ENCODE measurements at places on chromosomes 6 and 20.

- DNase-seq = no peak
These were observed 69.7 kb upstream of the SIRPA start for GRCh38 chr20:1825507-1825906.

GRCh38 chr20:61516346-61517208 is 264.5 kb downstream of the CDH4 start:
- no peak for DNase-seq

GRCh38 chr6:136466777-136467176 is 83.4 kb downstream of the MAP7 start:
- DNase-seq = peak; percentile 77

DNA sequence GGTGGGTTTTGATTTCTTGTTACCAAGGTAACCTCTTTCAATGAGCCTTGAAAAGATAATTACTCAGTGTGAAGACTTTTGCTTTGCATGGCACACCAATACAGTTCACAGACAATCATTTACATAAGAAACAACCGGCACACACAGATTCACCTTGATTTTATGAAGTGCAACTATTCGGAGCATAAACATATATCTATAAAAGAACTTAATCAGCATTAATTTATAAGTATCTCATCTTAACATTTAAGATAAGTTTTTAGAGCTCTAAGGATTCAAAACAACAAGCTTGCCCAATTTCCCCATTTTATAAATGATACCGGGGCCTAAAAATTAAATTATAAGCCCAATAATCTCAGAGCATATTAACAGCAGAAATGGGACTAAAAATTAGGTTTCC is 85.9 kb upstream of the PCSK2 start:
- DNase-seq = no peak

GRCh38 chr20:62367633-62368391 is 700 bp upstream of the LAMA5 start:
- DNase-seq = peak; percentile 51

DNA sequence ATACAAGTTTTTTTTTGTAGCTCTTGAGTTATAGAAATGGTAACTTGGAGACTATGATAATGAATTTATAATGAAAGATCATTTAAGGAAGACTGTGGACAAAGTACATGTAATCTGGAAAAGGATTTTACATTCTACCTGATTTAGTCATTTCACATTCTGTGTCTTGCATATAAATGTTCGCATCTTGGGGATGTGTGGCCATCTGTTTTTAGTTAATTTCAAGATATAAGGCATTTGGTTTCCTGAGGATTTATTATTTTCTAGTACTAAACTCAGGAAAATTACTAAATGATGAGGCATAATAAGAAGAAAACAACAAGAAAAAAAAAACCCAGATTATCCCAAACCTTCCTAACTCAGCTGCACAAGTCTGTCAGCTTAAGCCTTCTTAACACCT is 112.7 kb upstream of the PRL start:
- no peak for DNase-seq

- no peak for DNase-seq
These were observed 60.6 kb upstream of the MRPS10 start for GRCh38 chr6:42278131-42278853.

DNA sequence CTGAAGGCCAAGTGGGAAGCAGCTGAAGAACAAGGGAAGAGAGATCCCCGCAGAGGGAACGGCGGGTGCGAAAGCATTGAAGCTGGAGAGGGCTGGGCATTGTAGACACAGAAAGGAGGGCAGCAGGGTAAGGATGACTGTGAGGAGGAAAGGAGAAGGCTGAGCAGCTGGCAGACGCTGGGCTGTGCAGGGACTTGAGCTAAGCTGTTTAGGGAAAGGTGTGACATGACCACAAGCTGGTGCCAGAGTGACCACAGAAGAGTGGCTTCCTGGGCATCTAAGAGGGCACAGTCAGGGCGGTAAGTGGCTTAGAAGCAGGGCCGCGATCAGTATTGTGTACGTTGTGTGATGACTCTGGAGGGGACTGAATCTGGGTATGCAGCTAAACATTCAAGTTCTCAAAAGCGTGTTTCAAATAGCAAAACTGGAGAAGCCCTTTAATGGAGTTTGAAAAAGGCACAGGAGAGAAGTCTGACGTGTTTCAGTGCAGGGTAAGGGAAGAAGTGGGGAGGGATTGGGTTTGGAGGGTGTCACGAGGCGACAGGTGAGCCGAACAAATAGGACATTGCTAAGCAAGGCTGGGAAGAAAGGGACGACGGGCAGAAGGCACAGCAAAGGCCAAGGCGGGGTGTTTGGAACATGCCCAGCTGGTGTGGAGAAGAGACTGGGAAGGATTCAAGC is 46.1 kb upstream of the ARFGEF2 start:
- no peak for DNase-seq

- no peak for DNase-seq
These were observed 41.0 kb downstream of the AKIRIN2 start for GRCh38 chr6:87661016-87661415.

GRCh38 chr6:167351656-167352345 is 26.9 kb downstream of the TTLL2 start:
- DNase-seq = no peak

GRCh38 chr6:42007286-42008137 is 42.8 kb upstream of the TAF8 start:
- no peak for DNase-seq

DNA sequence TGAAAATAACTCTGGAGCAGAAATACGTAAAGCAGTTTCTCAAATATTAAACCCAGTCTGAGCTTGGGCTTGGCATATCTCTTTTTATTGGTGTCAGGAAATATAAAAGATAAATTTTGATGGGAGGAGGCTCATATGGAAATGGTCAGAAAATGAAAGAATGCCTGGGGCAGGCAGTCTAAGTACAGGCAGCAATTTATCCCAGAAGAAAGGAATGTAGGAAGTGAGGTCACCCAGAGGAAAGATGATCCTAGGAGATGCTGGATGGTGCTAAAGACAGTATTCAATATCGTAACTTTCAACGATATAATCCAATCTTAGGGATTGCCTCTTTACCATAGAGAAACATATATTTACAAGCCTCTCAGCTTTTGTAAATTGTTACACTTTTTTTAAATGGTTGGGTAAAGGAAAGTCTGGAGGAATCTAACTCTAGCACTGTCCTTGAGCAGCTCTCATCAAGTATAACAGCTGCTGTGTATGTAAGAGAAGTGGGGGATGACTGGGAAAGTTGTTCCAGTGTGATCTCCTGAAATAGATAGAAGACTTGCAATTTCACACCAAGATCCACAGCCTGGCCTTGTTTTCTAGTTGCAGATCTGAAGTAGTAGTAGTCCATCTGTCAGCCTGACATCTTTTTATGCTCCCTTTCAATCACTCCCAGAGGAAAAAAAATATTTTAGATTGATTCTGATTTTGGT is 256.9 kb upstream of the SASH1 start:
- no peak for DNase-seq

DNA sequence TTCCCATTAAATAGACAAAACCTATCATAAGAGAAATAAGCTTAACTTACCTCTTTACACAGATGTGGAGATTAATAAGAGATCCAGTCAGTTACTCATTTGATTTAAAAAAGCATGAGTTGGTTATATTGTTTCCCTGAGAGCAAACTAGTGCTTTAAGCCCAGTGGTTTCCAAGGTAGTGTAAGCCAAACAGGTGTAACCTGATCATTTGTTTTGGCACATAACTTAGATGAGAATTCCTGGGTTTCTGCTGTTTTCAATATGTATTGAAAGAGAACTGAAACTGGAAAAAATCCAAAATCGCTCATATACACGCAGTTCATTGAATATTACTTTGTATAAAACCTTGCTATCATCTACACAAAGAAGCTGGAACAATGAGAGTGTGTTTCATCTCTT is 30.5 kb upstream of the SMIM8 start:
- no peak for DNase-seq

- no peak for DNase-seq
These were observed 91.3 kb downstream of the VEGFA start for GRCh38 chr6:43861212-43861894.

GRCh38 chr20:62062661-62063314 is 2.9 kb downstream of the TAF4 start:
- no peak for DNase-seq

GRCh38 chr6:132715881-132716637 is 2.2 kb upstream of the VNN1 start:
- DNase-seq = no peak

GRCh38 chr20:25623225-25623735 is 534 bp downstream of the NANP start:
- peak; percentile 35 for DNase-seq

DNA sequence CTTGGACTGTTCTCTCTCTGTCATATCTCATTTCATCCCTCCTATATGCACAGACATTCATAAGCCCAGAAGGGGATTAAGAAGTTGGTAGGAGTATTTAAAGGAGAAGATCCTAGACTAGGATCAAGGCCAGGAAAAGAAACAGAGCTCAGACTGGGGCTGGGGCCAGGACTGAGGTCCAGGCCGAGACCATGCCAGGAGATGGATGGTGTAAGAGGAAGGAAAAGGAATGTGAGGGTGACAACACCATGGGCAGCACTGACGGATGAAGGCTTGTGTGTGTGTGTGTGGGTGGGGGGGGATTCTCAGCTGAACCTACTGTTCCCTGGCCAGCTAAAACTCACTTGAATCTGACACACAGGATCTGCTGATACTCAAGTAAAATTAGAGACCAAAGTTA is 182.1 kb downstream of the KIF6 start:
- no peak for DNase-seq

- peak; percentile 10 for DNase-seq
These were observed 120.5 kb downstream of the TRIM27 start for GRCh38 chr6:28803337-28803709.

DNA sequence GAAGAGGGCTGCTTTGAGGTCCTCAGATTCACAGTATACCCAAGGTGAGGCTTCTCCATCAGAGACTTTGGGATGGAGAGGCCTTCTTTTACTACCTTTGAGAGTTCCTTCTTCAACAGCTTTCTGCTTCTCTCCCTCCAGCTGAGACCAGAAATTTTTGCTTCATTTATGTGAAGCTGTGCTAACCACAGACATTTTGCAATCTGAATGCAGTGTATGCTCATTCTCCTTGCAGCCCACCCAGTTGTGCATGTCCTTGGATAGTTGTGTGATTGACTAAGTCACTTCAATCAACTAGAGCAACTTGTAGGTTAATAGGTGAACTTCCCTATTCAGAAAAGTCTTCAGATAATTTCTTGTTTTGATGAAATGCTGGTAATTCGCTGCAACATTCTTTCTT is 20.1 kb downstream of the DCBLD1 start:
- DNase-seq = no peak

- DNase-seq = no peak
These were observed 53.3 kb downstream of the ATG5 start for GRCh38 chr6:106272287-106272686.

DNA sequence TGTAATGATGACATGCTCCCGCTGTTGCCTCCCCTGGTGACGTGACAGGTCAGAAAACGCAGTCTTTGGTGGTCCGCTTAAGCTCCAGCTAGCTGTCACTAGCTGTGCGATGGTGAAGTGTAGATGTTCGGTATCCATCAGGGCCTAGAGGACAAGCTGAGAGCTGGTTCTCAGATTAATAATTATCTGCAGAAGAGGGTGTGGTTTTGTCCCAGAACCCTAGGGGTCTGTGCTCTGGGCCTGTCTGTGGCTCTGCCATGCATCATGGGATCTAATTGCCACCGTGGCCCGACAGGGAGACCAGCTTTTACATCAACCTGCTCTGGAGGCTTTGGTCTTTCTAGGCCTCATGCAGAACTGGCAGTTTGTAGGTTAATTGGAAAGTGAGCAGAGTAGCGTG is 34.1 kb downstream of the ERMARD start:
- DNase-seq = no peak

DNA sequence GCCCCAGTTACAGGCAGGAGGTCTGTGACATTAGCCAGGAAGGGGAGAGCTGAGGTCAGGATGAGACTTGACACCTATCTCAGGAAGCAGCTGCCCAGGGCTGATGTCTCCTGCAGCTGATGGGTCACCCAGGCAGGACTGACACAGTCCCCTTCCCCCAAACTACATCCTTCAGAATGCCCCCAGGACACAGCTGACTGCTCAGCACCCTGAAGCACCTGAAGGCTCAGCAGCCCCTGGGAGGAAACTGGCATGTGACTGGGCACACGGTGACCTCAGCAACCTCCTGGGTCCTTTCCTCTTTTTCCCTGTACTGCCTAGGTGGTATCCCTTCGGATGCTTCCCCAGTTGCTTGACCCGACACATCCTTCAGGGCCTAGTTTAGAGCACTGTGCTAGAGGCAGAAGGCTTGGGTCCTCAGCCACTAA is 1.9 kb downstream of the SDC4 start:
- DNase-seq = no peak

GRCh38 chr20:46004889-46005473 is 3.7 kb upstream of the MMP9 start:
- no peak for DNase-seq

- DNase-seq = no peak
These were observed 314.1 kb upstream of the SGK1 start for GRCh38 chr6:134632024-134632423.

DNA sequence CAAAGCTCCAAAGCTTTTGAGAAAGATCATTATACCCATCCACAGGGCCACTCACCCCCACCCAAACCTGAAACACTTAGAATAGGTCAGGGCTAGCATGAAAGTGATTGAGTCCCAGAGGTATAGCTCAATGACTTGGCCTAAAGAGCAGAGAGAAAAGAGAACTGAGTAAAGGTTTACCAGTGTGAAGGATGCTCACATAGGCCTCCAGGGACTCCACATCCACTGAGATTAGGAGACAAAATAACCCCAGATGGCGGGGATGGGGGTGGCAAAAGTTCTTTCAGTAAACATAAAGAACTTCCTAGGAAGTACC is 12.2 kb downstream of the SAYSD1 start:
- DNase-seq = no peak

DNA sequence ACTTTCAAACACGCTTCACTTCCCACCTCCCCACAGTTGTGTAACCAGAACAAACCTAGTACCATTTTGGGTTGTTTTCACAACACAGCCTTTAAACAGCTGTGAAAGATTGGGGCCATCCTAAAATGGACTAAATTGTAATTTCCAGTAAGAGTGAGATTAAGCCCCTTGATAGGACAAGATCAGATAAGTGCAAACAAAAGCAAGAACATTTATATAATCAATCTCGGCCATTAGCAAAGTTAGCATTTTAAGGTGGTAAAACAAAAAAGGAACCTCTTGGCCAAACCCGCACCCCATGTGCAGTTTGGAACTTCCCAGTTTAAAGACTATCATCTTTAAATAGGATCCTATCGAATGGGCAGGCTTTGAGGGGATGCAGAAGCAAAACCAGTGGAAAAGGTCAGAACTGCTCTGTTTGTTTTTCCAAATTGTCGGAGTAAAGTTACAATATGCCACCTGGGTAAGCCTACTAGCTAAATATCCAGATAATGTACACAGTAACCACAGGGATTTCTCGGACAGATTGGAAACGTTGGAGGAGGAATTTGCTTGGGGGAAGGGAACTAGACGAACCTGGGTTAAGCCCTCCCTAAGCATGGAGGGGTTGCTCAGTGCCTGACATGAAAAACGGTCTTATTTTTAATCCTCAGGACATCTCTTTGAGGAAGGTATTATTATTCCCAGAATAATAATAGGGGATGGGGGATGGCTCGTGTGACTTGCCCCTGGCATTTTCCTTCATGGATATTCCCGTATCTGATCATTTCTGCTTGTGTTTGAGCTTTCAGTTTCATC is 159.8 kb upstream of the SALL4 start:
- no peak for DNase-seq

- DNase-seq = no peak
These were observed 151.7 kb upstream of the CEP162 start for GRCh38 chr6:84379142-84379541.
